Activated CD4-positive, alpha-beta T cell treated with anti-CD3 and anti-CD28 coated beads, Interleukin-2, amount 10 ng/mL, durations not matched to agents 7 days and 5 days (primary cell): ENCODE measurements at places on chromosomes 7 and 10. TPM values are rescaled to one million over a fixed set of nuclear protein-coding genes. Genes with fewer than 3 reads are reported as not detected.

Gene PANK1
- 7.1 TPM for total RNA-seq

Gene ATE1
- total RNA-seq, result 23.1 TPM

Gene PTPN20
- 0.85 TPM for total RNA-seq

Gene EBLN1
- total RNA-seq, result not detected

Gene TDRD1
- total RNA-seq, result 0.10 TPM

Gene RSPH10B
- total RNA-seq, result not detected

Gene GDI2
- 219 TPM for total RNA-seq

Gene MMRN2
- not detected for total RNA-seq

Gene EPHB4
- total RNA-seq, result 1.6 TPM

Gene XRCC2
- total RNA-seq, result 14.6 TPM

Gene RAMP3
- not detected for total RNA-seq

Gene GJD4
- not detected for total RNA-seq

Gene ASB10
- not detected for total RNA-seq

Gene ABCC2
- 1.0 TPM for total RNA-seq

Gene ADRB1
- not detected for total RNA-seq

Gene CYCS
- total RNA-seq, result 96.1 TPM

Gene PALS2
- 16.1 TPM for total RNA-seq

Gene ODAD2
- not detected for total RNA-seq

Gene KNDC1
- total RNA-seq, result 0.08 TPM

Gene LRRN3
- 262 TPM for total RNA-seq

Gene VENTX
- total RNA-seq, result not detected

Gene PAPOLB
- not detected for total RNA-seq

Gene GPAM
- total RNA-seq, result 6.5 TPM

Gene STK31
- 0.15 TPM for total RNA-seq

Gene CXCL12
- not detected for total RNA-seq

Gene ZNF117
- total RNA-seq, result 5.2 TPM

Gene MMP21
- total RNA-seq, result not detected

Gene HOXA3
- not detected for total RNA-seq

Gene ZNF33A
- 33.5 TPM for total RNA-seq

Gene SVOPL
- total RNA-seq, result 2.3 TPM

Gene EVX1
- not detected for total RNA-seq

Gene SLC26A5
- total RNA-seq, result not detected

Gene CUZD1
- total RNA-seq, result 3.4 TPM

Gene CH25H
- total RNA-seq, result not detected

Gene THSD7A
- total RNA-seq, result not detected

Gene LRRTM3
- not detected for total RNA-seq

Gene MNX1
- total RNA-seq, result not detected

Gene FFAR4
- not detected for total RNA-seq

Gene DTX2
- total RNA-seq, result 31.5 TPM

Gene C10orf53
- not detected for total RNA-seq

Gene PNLIPRP2
- total RNA-seq, result not detected

Gene GPR15LG
- not detected for total RNA-seq

Gene SRGN
- total RNA-seq, result 192 TPM

Gene SDK1
- total RNA-seq, result 0.10 TPM

Gene ZNF365
- not detected for total RNA-seq
